GDM1 (cell line): ENCODE measurements at places on chromosomes 11 and 22.

- no peak for DNase-seq
Observed at GRCh38 chr22:31093086-31093850, 12.2 kb downstream of the SMTN start.

DNA sequence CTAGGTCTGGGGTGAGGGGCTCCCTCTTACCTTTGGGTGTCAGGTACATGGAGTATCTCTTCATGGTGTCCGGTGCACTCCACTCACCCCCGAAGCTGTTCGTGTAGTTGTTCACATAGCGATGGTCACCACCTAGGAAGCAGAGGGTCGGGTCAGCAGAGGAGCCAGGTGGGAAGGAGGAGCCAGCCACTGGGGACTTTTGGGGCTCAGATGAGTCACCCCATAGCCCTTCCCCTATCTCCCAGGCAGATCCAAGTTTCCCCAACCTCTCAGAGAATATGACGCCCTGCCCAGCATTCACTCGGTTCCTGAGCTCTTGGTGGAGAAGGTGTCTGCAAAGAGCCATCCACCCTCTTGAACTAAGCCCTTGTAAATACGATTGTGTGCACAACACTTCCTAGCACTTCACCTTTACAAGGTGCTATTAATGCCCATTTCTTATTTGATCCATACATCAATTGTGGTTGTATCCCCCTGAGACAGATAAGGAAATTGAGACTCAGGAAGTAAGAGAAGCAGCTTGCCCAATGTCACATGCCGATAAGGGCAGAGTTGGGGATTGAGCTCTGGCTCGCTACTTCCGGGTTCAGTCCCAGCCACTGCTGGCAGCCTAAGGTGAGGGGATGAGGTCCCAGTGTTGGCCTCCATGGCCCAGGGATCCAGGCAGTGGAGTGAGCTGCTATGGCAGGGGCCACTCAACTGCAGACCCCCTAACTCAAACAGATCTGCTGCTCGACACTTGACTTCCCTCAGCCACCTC lies 14.8 kb downstream of the TRIM29 start:
- DNase-seq, result no peak

DNA sequence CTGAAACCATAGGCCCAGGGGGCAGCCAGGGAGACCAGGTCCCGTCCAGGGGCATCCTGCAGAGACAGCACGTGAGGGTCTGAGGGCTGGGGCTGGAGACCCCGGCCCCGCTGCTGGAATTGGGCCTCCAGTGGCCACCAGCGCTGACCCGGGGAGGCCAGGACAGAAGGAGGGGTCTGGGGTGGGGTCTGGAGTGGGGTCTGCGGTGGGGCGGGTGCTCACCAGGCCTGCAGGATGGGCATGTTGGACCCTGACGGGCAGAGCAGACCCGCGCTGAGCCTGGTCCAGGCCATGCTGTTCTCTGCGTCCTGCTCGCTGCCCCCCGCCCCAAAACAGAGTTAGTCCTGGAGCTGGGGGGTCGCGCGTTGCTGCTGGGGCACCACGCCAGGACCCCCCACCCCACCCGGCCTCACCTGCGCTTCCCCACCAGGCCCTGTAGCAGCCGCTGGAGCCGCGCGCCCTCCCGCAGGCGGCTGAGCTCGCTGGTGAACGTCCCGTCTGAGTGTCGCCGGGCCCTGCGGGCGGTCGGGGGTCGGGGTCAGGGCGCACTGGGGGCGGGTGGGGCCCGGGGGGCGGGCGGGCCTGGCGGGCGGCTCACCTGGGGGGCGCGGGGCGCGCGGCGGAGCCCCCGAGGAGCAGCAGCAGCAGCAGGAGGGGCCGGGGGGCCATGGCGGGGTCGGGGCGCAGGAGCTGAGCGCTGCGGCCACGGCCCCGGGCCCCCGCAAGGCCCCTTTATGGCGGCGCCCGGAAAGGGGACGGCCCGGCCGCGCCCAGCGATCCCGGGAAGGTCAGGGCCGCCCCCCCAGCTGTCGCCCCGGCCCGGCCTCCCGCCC lies at the start of gene SCT:
SCT (minus strand) TSS at position 707 of the 833 bp plus-strand sequence; CDS start at position 669, 38 bp downstream.
- no peak for DNase-seq

- DNase-seq, result no peak
Observed at GRCh38 chr11:122440811-122441665, 214.5 kb upstream of the UBASH3B start.

- DNase-seq, result no peak
Observed at GRCh38 chr22:29842740-29843139, 4.7 kb upstream of the ASCC2 start.

- no peak for DNase-seq
Observed at GRCh38 chr11:2975594-2975993, 16.5 kb downstream of the NAP1L4 start.
